Left forelimb (tissue), 1 donor: ENCODE measurements at places on chromosomes 1 and 21.

- no peak for DNase-seq
Measured at GRCh38 chr1:105122041-105122440, 1372.3 kb downstream of the AMY1C start.

DNA sequence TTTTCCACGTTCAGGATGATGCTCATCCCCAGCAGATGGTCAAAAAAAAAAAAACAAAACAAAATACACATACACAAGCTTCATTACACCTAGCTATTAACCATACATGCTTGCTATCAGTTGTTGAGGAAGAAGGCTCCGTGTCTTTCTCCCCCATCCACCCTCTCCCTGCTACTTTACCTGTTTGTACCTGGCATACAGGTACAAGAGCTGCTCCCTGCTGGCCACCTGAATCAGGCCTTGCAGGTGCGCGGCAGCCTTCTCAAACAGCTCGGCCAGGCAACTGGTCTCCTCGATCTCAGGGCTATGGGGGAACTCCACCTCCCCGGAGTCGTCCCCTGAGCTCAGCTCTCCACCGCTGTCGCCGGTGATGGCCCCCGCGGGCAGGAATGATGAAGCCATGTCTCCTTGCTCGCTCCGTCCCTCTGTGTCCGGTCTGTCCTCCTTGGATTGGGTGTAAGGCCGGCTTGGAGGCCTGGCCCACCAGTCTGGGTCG lies 464 bp downstream of the ACBD6 start:
- no peak for DNase-seq

DNA sequence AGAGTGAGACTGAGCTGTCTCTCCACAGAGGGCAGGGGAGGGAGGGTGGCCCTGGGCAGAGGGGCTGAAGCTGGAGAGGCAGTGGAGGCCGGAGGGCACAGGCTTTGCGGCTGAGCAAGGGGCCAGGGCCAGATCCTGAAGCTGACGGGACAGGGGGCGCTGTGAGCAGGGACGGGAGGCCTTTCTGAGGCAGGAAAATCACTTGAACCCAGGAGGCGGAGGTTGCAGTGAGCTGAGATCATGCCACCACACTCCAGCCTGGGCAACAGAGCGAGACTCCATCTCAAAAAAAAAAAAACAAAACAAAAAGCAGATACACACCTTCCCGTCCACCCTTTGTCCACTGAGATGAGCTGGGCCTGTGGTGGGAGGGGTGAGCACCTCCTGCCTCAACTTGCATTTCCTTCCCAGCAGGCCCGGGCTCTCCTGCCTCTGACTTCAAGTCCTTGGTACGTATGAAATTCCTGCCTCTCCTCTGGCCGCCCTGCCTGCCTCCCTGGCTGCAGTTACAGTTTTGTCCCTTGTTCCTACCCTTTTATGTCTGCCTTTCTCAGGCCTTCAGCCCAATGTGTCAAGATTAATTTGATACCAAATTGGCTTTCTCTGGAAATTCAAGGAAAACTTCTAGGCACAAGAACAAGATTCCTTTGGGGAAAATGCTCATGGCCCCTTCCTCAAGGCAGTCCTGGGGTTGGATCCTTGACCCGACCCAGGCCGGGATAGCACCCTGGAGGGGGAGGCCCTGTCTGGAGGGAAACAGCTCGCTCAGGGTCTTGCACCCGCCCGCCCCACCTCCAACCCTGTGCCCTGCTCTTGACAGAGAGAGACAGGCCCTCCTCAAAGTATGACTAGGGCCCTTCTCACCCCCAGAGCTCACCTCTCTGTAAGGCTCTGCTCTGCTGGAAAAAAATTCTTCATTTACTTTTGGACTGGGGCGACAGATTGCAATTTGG lies 11.2 kb upstream of the ADAMTSL4 start:
- no peak for DNase-seq

DNA sequence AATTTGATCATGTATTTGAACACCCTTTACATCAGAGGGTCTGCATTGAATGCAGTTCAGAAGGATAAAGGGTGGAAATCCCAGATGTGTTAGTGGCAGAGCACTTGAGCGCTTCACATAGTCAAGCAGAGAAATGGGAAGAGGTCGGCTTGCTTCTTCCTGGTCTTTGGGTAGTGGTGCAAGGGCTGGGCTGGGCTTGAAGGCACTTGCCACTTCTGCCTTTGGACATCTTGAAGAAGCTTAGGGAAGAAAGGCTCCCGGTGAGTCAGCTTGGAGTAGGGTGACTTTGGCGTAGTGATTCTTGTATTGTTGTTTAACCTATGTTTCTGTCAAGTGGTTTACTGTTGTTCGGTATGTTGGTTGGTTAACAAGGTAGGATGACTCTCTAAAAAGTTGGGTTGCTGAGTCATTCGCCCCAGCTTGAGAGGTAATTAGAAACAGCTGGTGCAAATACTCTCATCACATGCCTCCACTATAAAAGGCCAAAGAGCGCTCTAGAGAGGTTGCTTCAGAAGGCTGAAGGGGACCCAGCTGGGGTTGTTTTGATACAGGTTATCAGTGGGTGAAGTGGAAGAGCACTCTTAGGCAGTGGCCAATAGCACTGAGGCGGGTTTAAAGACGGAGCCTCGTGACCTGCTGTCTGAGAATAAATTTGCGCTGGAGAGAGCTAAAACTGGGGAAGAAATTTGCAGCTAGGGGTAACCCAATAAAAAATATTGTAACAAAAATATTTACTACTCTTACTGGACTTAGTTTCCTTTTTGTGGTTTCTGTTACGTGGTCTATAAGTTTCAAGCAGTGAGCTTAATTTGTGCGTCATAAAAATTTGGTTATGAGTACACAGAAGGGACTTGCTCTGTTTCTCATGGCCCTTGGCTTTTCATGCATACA lies 1.4 kb downstream of the BACH1 start:
- no peak for DNase-seq

- no peak for DNase-seq
Measured at GRCh38 chr1:214292322-214292721, 11.4 kb downstream of the SMYD2 start.

DNA sequence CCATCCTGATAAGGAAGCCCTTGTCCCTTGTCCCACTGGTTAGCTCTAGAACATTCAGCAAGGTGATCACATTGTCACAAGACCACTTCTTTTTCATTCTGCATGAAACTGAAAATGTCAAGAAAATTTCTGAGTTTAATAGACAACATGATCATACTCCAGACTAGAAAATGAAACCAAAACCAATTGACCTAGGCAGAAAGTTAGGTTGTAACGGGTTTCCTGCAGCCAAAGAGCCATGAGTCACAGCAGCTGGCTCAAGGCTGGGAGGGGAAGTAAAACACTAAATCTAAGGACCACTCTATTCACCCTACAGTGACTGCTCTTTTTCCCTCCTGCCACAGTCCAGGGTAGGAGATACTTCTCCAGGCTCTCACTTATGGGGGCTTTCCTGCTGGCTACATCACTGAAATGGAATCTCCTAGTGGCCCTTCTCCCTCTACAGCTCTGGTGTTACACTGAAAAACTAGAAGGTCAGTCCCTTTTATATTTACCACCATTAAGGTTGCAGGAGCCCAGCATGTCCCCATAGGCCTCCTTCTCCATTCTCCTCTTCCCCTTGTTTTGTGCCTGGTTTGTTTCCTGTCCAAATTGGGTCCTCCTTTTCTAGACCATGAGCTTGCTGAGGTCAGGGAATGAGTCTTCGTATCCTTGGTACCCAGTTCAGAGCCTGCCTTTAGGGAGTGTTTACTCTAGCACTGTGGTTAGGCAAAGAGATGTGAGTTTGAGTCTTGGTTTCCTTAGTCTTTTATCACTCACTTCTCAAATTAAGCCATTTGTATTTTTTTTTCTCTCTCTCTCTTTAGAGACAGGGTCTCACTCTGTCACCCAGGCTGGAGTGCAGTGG lies 236.5 kb upstream of the JUN start:
- no peak for DNase-seq

DNA sequence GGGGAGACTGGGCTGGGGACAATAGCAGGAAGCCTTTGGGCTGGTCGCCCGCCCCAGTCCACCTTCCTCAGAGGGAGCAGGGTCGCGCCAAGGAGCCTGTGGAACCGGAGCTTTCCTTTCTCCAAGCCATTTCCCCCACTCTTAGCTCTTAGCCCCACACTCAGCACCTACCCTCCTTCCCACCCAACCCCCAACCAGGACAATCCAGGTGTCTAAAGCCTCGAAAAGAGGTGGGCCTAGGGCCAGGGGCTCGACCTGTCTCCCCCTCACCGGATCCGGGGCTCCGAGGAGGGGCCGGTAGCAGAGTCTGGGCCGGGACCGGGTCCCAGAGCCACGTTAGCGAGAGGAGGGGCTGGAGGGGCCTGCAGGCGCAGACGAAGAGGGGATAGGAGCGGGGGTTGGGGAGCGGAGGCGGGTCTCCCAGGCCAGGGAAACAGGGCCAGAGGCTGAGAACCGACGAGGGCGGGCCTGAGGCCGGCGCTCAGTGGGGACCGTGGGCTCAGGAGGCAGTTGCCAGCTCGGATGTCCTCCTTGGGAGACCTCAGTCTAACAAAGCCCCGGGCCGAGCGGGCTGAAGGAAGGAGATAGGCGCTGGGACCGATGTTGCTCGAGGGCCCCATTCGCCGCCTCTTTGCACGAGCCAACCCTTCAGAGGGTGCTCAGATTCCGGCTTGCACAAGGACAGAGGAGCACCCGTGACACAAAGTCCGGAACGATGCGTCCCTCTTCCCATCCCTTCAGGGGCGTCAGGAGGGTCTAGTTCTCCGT lies 943 bp downstream of the SEMA6C start:
- DNase-seq: no peak

DNA sequence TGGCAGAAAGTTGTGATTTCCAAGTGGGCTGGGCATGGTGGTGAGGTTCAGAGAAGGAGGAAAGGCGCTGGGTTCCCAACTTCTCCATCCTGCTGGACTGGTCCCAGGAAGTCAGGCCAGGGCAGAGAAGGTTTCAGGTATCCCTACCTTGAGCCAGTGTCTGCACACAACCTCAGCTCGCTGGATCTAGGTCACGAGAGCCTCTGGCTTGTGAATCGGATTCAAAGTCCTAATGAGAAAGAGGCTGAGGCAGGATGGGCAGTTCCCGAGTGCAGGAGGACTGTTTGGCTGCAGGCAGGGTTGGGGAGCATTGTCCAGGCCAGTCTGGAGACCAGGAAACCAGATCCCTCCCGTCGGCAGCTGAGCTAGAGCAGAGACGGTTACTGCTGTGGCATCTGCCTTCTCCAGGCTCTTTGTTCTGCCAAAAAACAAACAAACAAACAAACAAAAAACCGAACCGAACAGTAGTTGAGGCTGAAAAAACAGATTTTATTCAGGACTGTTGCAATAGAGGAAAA lies 19.5 kb upstream of the IGSF21 start:
- no peak for DNase-seq

- no peak for DNase-seq
Measured at GRCh38 chr1:193394336-193394735, 207.9 kb upstream of the B3GALT2 start.

DNA sequence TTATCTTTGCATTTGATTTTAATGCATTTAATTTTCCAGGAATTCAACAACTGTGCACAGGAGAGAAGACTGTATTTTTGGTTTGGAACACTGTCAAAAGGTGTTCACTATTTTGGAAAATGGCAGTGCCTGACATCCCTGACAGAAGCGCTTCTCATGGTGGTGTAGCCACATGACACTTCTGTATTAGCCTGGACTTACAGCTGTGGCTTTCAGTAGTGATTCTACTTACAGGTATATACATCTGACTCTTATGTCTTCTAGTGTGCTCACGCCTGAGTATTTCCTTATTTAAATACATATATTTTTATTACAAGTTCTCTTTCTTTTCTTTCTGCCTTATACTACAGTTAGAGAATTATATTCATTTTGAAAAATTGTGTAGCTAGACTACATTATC lies 52.3 kb upstream of the C8B start:
- no peak for DNase-seq

GRCh38 chr1:235855811-235856429 lies 10.8 kb downstream of the LYST start:
- DNase-seq: no peak
